Bronchial smooth muscle cell (primary cell): ENCODE measurements at places on chromosomes 12 and 14. TPM values are rescaled to one million over a fixed set of nuclear protein-coding genes. Genes with fewer than 3 reads are reported as not detected.

Gene STAC3
- total RNA-seq: 0.63 and 0.69 TPM in 2 replicates

Gene HOXC6
- total RNA-seq: 0.16 and 0.43 TPM in 2 replicates

Gene MIP
- total RNA-seq: not detected in 2 replicates

Gene ATF7
- 9.8 and 10.6 TPM in 2 replicates for total RNA-seq

Gene ADAMTS20
- not detected in 2 replicates for total RNA-seq

Gene KDM5A
- total RNA-seq: 44.8 and 54.5 TPM in 2 replicates

Gene ISCA2
- 7.6 and 9.8 TPM in 2 replicates for total RNA-seq

Gene TRPV4
- total RNA-seq: 1.1 and 2.4 TPM in 2 replicates

Gene RTN1
- under 0.01 and 0.16 TPM in 2 replicates for total RNA-seq

Gene NEMF
- total RNA-seq: 53.3 and 69.3 TPM in 2 replicates

Gene KRT73
- total RNA-seq: not detected in 2 replicates

Gene PLBD1
- total RNA-seq: 0.95 and 1.5 TPM in 2 replicates

Gene TEX52
- not detected in 2 replicates for total RNA-seq

Gene ADAM20
- 0.94 and 1.9 TPM in 2 replicates for total RNA-seq

Gene IFI27
- total RNA-seq: 11.0 and 13.4 TPM in 2 replicates

Gene ADCY6
- total RNA-seq: 44.8 and 56.3 TPM in 2 replicates

Gene SIX1
- total RNA-seq: 9.8 and 18.1 TPM in 2 replicates

Gene DPF3
- total RNA-seq: 8.1 and 13.2 TPM in 2 replicates

Gene POTEG
- not detected in 2 replicates for total RNA-seq

Gene MUCL1
- total RNA-seq: not detected in 2 replicates

Gene INHBC
- total RNA-seq: not detected in 2 replicates

Gene CLECL1
- total RNA-seq: not detected in 2 replicates

Gene OTOGL
- total RNA-seq: 0.16 and 0.43 TPM in 2 replicates

Gene BMP4
- total RNA-seq: 1.1 and 7.6 TPM in 2 replicates

Gene M6PR
- total RNA-seq: 290 and 296 TPM in 2 replicates

Gene EIF2S3B
- total RNA-seq: 0.34 and 0.95 TPM in 2 replicates

Gene APOF
- total RNA-seq: not detected in 2 replicates

Gene NDUFA12
- total RNA-seq: 92.8 and 118 TPM in 2 replicates

Gene JAG2
- total RNA-seq: 2.4 and 2.7 TPM in 2 replicates

Gene CCDC198
- total RNA-seq: not detected in 2 replicates

Gene CD27
- total RNA-seq: 0.34 TPM in 1 of 2 replicates, not detected in the other

Gene GPR65
- not detected in 2 replicates for total RNA-seq

Gene POLE2
- 1.3 and 2.8 TPM in 2 replicates for total RNA-seq

Gene SERPINA10
- total RNA-seq: not detected in 2 replicates

Gene ATL1
- total RNA-seq: 7.3 and 8.3 TPM in 2 replicates

Gene NINJ2
- total RNA-seq: 2.7 and 3.0 TPM in 2 replicates

Gene TOX4
- total RNA-seq: 20.2 and 31.8 TPM in 2 replicates

Gene AQP6
- under 0.01 TPM in 1 of 2 replicates, not detected in the other for total RNA-seq

Gene SERPINA9
- not detected in 2 replicates for total RNA-seq

Gene LALBA
- not detected in 2 replicates for total RNA-seq

Gene EXOC3L4
- 0.32 and 1.3 TPM in 2 replicates for total RNA-seq

Gene PZP
- total RNA-seq: not detected in 2 replicates

Gene KLRG1
- 0.34 and 0.47 TPM in 2 replicates for total RNA-seq

Gene KANSL2
- total RNA-seq: 31.8 and 44.7 TPM in 2 replicates

Gene AQP2
- total RNA-seq: not detected in 2 replicates

Gene EPYC
- total RNA-seq: not detected in 2 replicates

Gene NRIP2
- under 0.01 TPM in 1 of 2 replicates, not detected in the other for total RNA-seq

Gene KRT4
- total RNA-seq: 0.34 TPM in 1 of 2 replicates, not detected in the other

Gene NACA
- total RNA-seq: 1,375 and 1,523 TPM in 2 replicates
